ENCODE measurements at places on chromosomes 12 and 14.
A peak's percentile ranks its signal among the peaks of the same experiment; 100 is the strongest.

DNA sequence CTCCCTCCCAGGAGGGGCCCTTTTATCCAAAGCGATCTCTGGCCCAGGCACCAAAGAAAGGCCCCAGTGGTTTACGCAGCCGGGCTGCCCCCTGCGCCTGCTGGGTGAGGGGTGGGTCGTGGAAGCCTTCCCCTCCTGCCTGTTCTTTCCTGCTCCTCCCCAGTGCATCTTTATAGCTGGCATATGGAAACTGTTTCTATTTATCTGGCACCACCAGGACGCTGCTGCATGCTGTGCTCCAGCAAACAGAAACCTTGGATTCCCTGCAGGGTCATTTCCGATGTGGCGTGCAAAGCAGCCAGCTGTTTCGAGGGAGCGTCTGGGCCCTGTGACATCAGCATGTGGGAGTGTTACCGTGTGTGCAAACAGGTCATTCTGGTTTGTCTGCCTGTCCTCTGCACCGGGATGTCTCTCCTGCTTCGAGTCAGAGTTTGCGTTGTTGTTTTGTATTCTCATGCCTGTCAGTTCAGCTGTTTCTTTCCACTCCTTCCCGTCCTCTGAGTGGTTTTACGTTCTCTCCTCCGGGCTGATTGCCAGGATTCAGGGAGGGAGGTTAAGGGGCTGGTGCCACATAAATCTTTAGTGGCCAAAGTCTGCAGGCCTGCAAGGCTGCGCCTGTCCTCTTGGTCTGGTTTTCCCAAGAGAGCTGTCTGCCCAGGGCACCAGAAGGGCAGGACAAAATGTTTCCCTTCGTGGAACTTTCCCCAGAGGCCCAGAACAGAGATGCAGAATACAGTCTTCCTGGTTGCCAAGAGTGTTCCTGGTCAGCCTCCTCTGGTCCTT lies 24.6 kb downstream of the TPCN1 start:
- no peak for DNase-seq

- no peak for DNase-seq
These were observed 41.8 kb upstream of the DHRS7 start for GRCh38 chr14:60206837-60207533.

- no peak for DNase-seq
These were observed 922.5 kb upstream of the FBXO33 start for GRCh38 chr14:40354754-40355153.

DNA sequence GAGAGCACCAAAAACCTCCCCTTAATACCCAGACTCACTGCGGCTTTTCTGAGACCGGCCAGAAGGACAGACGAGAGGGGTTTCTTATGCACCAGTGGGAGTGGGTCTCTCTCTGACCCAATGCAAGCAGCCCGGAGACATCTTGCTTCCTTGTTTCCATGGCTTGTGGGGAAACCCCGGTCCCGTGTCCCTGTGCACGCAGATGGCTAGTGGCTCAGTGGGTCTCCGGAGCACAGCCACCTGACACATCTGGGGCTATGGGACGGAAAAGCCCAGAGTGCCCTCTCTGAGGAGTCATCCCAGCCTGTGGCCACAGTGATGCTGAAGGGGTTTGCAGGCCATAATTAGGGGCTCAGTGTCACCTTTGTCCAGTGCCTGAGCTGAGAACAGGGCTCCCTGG lies 197.6 kb downstream of the PHETA1 start:
- no peak for DNase-seq

DNA sequence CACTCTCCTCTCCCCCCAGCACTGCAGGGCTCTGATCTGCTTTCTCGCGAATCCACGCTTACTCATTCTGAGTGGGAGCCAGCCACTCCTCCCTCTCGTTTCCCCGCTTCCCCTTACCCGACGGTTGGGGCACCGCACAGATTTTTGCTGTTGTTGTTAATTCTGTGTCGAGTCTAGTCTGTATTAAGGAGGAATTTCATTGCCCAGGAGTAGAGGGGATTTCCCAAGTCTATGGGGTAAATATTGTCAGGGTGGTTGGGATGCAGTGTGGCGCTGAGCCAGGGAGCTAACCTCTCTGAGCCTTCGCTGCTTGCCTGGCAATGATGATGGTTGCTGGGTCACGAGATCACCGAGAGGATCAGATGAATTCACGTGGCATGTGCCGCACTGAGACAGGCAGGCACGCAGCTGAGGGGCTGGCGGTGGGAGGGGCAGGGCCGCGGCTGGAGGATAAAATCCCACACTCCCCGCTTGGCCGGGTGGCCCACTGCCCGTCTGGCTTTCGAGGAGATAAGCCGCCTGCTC lies 18.5 kb downstream of the NCOR2 start:
- no peak for DNase-seq

DNA sequence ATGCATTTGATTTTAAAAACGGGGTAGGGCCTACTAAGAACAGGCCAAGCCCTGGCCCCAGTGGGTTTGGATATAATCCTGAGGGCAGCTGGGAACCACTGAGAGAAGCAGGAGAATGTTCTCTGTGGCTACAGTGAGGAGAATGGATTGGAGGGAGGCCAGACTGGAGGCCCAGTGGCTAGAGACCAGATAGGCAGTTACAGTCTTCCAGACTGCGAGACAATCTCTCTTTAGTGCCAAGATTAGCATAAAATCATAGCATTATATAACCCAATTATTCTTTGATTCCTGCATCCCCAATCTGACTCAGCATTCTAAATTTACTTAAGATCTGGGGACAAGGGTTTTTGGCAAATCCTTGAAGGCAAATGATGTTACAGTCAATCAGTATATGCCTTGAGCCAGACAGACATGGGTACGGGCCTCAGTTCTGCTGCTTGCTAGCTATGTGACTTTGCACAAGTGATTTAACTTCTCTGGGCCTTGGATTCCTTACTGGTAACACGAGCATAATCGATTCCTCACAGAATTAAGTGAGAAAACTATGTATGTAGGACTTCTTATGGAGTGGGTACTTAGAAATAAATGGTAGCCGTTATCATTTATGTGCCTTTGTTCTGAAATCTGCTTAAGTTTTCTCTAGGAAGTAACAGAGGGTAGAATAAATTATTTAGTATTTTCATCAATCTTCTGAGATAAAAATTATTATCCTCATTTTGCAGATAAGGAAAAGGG lies 18.3 kb downstream of the NINJ2 start:
- no peak for DNase-seq

GRCh38 chr14:51400139-51400538 lies 160.1 kb downstream of the TMX1 start:
- DNase-seq = no peak

DNA sequence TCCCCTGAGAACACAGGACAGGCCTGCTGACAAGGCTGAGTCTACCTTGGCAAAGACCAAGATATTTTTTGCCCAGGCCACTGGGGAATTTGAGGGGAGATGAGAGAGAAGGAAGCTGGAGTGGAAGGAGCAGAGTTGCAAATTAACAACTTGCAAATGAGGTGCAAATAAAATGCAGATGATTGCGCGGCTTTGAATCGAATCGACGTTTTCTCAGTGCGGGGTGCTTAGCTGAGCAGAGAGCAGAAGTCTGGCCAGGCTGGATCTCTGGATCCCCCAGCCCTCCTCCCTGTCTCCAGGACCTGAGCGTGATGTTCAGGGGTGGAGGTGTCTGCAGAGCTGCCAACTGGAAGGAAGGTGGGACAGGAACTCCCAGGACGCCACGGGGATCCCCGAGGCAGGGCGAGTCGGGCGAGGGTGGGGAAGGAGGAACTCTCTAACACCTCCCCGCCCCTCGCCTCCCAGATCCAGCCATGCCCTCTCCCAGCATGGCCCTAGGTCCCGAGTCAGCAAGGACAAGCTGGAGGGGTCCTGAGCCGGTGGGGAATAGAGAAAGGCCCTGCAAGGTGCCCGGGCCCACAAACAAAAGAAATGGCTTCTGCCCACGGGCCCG lies 527 bp upstream of the CARMIL3 start:
- no peak for DNase-seq

DNA sequence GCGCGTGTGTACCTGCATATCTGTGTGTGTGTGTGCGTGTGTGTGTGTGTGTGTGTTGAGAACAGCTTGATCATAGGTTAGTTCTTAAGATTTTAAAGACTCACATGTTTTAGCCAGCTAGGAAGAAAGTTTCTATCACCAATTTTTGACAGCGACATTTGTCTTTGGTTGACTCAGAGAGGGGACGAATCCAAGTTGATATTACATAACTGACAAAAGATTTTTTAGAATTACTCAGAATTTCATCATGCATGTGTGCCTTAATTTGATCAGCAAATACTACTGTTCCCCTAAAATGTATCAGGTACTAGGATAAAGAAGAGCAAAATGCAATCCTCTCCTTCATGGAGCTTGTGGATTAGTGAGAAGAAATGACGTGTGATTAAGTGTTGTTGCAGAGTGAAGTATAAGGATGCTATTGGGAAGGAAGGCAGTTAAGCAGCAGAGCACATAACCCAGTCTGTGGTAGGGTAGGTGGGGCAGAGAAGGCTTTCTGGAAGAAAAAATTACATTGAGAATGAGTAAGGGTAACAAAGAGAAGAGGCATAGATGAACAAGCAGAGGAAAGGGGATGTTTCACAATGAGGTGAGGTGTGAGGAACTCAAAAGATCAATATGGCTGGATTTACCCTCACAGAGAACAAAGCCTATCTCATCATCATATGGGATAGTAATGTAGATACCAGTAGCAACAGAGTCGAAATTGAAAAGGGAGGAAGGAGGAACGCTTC lies 77.5 kb downstream of the ELK3 start:
- DNase-seq = no peak

DNA sequence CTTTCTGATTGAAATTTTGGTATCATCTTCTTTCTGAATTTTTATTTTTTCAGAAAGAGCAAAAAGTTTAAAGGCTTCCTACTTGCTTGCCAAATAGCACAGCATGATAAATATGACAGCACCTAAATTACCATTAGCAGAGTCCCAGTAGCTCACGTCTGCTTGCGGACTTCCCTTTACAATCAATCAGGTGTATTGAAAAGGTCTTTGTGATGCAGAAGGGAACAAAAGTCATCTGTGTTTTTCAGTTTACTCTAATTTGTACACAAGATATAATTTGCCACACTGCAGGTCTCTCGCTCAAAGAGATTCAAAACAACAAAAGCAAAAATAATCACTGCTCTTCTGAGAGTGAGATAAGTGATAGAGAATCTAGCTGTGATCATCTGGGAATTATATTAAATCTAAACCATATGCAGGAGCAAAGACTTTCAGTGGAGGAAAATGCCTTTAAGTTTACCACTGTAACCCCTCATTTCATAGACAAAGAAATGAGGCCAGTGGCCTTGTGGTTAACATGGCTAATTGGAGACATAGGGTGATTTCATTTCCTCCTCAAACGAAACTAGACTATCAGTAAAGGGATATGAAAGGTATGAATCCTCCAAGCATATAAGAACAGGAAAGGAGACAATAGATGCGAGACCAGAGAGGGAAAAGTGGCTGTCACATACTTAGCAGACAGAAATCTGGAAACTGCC lies 240.8 kb upstream of the TMPO start:
- peak; percentile 84 for DNase-seq

GRCh38 chr12:116597886-116598285 lies 38.7 kb downstream of the MAP1LC3B2 start:
- no peak for DNase-seq

- no peak for DNase-seq
These were observed 19.5 kb downstream of the FAM181A start for GRCh38 chr14:93946541-93947090.

DNA sequence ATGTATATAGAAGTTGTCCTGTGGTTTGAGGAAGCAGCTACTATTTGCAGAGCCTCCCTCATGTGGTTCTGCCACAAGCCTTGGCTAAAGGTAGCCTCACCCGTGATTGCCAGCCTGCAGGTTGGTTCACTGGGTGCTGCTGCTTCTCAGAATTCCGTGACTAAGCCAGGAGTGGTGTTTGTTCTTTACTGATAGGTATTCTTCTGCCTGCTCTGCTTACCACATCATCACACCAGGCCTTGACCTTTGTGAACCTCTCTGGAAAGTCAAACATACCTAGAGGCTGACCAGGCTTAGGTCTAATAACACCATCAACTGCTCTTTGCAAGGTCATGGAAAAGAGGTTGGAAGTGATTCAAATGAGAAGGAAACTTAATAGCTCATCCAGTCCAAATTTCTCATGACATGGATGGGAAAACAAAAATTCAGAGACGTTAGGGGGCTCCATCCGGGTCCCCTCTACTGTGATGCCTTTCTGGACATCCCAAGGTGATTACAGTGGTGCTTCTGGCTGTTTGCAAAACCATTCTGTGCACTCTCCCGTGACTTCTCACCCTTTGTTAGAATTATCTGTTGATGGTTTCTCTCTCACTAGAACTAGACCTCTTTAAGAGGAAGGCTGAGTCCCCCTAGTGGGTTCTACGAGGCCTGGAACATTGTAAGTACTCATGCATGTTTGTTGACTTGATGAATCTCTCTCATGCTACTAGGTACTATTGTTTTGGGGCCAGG lies 8.5 kb upstream of the SOCS2 start:
- peak; percentile 27 for DNase-seq

DNA sequence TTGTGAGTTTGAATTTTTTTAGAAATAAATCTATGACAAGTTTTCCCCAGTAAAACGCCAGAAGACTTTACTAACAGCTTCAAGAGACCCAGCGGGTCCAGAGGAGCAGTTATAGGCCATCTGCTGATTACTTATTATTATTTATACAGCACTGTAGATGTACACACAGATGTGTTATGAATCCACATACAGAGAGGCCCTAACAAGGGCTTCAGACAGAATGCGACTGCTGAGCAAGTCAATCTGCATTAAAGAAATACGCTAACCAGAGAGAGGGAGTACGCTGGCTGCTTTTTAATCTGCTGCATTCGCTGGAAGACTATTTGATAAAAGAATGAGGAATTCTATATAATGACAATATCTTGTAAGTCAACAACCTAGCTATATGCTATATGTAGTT lies 32.5 kb downstream of the ATF7 start:
- DNase-seq = no peak

GRCh38 chr14:106850913-106851825 lies 1324.8 kb downstream of the TMEM121 start:
- DNase-seq = peak; percentile 24

DNA sequence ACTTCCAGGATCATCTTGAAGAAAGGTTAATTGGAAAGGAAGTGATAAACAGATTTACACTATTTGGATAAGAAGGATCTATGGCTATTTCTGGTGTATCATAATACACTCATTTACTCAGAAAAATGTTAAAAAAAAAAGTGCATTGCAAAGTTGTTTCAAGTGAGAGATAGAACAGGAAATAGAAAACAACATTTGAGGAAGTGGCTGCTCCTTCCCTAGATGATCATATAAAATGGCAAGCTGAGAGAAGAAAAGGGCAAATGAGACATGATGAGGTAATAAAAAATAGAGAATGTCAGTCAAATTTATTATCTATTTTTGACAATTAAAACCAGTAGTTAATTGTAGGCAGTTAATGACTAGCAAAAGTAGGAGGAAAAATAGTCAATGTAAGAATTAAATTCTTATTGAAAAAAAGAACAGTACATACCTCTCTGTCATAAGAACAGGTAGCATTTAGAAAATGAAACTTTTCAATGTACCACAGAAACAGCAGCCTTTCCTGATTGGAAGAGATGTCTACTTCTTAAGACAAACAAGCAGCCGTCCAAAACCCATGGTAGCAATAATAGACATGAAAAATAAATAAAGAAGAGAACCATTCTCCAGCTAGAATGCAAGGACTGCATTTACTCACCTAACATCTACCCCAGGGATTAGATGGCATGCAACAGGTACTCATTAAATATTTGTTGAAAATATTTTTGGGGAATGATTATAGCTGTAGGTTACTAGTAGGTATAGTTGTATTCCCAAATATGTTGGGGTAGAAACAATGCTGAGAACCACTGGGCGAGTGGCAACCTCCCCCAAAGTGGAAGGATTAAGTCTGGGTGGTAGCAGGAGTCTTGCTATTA lies 63.9 kb upstream of the GRIP1 start:
- DNase-seq = peak; percentile 62

- no peak for DNase-seq
These were observed 16.0 kb upstream of the SELPLG start for GRCh38 chr12:108649669-108650068.

All from MM.1S (cell line).